ENCODE measurements at places on chromosomes 12 and 14.

DNA sequence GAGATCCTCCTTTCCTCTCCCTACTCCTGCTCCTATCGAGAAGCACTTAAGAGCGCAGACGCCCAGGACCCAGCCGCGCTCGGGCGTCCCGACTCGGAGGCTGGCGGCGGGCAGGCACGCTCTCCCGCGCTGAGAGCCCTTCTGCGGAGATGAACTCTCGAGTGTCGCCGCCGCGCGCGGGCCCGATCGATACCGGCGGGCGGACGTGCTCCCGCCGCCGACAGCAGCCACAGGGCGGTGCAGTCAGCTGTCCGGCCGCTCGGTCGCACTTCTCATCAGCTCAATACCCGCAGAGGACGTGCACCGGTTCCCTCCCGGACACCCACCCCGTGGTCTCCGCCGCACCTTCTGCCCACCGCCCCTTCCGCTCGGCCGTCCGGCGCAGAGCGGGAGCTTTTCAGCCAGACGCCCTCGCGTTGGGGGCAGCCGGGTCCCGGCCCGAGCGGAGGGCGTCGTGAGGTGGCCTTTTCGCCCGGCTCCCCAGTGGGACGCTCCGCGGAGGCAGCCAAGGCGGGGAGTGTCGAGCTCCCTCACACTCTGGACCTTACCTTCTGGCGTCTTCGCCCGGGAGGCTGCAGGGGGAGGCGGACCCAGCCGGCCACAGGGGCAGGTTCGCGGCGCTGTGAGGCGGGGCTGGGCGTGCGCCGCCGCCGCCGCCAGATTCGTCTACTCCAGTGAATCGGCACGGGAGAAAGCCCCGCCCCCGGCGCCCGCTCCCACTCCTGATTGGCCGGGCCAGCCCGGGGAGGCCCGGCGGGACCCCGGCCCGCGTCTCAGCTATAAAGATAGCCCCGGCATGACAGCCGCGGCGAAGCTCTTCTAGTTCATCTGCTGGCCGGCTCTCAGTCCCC is at the start of gene INSM2:
INSM2 (plus strand) TSS at position 808 of the 851 bp plus-strand sequence. CDS start 89 bp downstream, outside the sequence.
- DNase-seq, result peak; percentile 87

- no peak for DNase-seq
These were observed 89.4 kb downstream of the UNC79 start for GRCh38 chr14:93520053-93520607.

GRCh38 chr14:104113631-104114420 is 24.6 kb upstream of the KIF26A start:
- DNase-seq, result no peak

DNA sequence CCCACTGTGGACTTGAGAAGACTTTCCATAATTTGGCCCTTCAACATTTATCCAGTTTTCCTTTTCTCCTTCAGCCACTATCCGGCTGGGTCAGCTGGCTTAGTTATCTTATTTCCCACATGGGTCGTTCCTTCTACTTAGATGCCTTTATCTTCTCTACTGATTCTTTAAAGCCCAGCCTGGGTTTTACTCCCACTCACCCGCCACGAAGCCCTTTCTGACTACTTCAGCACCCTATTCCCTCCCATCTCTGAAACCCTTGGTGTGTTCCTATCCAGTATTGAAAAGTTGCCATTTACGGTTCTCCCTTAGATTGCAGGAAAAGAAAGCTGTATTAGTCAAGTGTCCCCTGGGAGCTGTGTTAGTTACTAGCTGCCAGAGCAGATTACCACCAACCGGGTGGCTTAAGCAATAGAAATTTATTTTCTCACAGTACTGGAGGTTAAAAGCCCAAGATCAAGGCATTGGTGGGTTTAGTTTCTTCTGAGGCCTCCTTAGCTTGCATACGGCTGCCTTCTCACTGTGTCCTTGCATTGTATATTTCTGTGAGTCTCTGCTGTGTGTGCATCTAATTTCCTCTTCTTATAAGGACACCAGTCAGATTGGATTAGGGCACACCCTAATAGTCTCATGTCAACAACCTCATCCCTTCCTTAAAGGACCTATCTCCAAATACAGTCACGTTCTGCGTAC is 105.5 kb downstream of the GPATCH2L start:
- DNase-seq, result no peak

GRCh38 chr14:56136571-56137452 is 18.6 kb downstream of the PELI2 start:
- no peak for DNase-seq

DNA sequence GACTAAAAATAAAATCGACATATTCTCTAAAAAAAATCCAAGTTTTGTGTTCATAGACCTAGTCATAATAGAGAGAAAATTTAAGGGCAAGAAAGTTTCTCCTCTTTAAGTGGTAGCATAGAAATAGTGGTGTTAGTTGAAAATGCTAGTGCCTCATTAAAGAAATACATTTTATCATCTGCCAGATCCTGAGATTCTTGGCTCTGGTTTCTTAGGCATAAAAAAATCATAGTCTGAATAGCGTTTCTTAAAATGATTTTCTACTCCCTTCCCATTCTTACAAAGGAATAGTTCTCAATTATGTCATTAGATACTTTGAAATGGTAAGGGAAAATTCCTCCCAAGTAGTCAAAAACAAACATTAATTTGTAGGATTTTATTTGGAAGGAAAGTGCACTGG is 212.8 kb downstream of the NELL2 start:
- DNase-seq, result no peak

GRCh38 chr14:96105926-96106441 is 66.8 kb downstream of the C14orf132 start:
- DNase-seq, result no peak

DNA sequence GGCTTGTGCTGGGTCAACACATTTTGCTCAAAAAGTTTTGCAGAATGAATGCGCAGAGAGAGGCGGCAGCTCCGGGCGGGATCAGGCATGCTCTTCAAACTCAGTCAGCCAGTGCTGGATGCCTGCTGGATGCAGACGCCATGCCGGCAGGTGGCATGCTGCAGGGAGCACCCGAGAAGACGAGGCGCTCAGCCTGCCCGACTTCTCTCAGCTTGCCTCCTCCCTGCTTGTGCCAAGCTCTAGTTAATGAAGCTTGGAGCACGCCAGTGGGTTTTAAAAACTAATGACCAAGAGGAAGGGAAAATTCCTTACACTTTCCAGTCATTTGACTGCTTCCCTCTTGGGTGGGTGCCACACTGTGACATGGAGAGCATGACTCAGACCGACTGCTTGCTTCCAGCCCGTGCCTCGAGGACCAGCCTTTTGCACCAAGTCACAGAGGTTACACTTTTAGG is 39.8 kb downstream of the SLC24A4 start:
- DNase-seq, result no peak

GRCh38 chr12:31740628-31741027 is 11.8 kb upstream of the AMN1 start:
- no peak for DNase-seq

GRCh38 chr14:38207736-38208617 is at the start of gene SSTR1:
TSS of gene SSTR1 (plus strand) at chr14:38207904. CDS start at chr14:38209390, 1,486 bp downstream.
- DNase-seq, result no peak

GRCh38 chr12:129771238-129771637 is 132.6 kb downstream of the TMEM132D start:
- DNase-seq, result peak; percentile 38

GRCh38 chr12:54970741-54971140 is 13.8 kb downstream of the TESPA1 start:
- no peak for DNase-seq

- no peak for DNase-seq
These were observed 263.2 kb downstream of the RAD51B start for GRCh38 chr14:68082698-68083291.

DNA sequence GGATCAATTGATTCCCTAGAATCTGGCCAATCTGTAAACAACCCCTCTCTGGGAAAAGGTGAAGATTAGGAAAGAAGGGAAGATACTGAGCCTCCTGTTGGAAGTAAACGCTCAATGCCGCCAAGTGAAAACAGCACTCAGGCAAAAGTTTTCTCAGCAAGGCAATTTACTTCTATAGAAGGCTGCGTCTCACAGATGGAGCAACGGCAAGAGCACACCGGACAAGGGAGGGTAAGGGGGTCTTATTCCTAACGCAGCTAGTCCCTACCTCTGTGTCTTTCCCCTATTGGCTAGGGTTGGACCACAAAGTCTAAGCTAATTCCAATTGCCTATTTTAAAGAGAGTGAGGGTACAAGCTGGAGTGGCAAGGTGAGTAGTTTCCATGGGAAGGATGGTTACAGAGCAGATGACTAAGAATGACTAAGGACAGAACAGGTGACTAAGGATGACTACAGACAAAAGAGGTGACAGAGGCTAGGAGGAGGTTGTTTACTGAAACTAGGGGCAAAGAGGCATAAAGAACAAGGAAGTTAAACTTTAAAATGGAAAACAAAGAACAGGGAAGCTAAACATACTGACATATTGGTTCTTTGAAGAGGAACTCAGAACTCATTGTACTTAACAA is 5.6 kb upstream of the TTC9 start:
- DNase-seq, result no peak

DNA sequence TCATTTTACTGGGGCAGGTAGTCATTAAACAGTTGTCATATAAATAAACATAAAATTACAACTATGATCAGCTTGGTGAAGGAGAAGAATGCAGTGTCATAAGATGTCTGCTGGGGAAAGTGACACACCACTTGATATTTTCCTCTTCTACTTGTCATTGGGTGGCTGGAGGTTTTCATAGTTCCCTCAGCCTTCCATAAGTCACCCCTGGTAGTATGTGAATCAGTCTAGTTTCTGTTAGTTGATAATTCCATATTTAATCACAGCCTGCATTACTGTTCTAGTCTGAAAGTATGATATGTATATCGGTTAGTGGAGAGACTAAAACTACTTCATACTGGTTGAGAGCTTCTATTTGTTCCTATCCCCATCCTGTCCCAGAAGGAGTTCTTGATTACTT is 38.2 kb downstream of the PLEKHA5 start:
- no peak for DNase-seq

GRCh38 chr14:77955816-77956484 is 156.0 kb downstream of the ADCK1 start:
- no peak for DNase-seq

DNA sequence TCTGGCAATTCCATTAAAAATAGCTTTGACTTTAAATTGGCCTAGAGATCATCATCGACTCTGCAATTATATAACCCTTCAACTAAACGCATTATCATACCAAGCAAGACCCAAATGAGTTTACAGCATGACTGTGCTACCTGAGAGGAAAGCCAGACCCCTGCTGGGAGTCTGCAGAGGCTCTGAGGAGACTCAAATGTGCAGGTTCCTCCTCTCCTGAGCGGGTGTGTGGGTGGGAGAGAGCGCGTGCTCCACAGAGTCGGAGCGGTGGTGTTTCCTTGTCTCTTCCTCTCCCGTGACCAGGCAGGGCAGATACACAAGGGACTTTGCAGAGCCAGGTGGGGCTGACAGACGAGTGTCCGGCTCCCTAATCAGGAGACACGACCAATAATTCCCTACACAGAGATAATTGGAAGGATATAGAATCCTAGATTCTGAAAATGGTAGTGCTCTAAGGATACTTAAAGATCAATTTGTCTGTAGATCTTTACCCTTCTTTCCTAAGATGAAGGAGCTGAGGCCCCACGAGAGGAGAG is 74.1 kb downstream of the SLC8A3 start:
- DNase-seq, result no peak

DNA sequence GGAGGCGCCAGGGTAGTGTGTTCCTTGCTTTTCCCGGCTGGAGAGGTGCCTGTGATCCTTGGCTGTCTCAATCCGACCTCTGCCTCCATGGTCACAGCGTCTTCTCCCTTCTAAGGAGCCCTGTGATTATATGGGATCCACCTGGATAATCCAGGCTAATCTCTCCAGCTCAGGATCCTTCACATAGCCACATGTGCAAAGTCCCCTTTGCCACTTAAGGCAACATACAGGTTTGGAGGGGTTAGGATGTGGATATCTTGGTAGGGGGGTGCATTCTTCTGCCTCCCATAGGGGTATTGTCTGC is 1.2 kb upstream of the HVCN1 start:
- DNase-seq, result no peak

DNA sequence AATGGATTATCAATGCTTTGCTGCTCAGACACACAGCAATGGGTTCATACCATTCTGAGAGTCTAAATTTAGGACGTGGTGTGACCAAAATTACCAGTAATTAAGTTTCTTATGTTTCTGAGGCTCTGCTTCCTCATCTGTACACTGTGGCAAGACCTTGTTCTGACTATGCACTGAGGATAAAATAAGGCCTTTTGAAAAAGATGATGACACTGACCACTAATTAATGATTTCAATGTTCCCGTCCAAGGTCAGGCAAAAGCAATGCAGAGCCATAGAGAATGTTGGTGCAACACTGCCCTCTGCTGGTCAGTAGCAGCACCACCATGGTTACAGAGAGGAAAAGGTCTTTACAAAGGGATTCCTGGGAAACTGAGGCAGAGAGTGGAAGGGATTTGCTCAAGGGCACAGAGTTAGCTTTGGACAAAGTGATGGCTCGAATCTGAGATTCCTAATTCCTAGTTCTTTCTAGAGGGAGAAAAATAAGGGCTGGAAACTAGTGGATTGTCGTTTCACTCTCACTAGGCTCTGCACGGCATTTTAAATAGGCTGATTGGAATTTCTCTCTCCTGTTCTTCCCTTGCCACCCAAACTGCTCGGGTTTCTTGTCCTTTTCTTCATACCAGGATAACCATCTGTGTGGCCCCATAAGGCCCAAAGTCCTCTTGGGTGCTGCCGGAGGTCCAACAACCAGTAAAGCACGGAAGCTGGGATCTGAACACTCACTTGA is 22.3 kb upstream of the P2RX7 start:
- DNase-seq, result peak; percentile 44

DNA sequence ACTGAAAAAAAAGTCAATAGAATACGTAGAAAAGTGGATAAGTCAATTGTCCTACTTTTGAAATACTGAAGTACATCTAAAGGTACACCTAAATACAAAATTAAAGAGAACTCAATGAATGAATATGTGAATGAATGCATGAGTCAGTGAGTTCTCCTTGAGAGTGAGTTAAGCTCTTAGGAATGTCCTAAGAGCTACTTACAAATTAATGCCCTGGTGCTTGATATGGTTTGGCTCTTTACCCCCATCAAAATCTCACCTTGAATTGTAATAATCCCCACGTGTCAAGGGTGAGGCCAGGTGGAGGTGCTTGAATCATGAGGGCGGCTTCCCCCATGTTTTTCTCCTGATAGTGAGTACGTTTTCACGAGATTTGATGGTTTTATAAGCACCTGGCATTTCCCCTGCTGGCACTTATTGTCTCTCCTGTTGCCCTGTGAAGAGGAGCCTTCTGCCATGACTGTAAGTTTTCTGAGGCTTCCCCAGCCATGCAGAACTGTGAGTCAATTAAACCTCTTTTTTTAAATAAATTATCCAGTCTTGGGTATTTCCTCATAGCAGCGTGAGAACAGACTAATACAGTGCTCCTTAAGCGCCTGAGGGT is 192.2 kb upstream of the ARHGAP5 start:
- no peak for DNase-seq

GRCh38 chr12:100797246-100797645 is 2.7 kb downstream of the ANO4 start:
- no peak for DNase-seq

GRCh38 chr12:98697209-98697608 is 52.1 kb downstream of the APAF1 start:
- DNase-seq, result no peak

- DNase-seq, result no peak
These were observed 72.5 kb upstream of the MYF6 start for GRCh38 chr12:80634903-80635302.

- no peak for DNase-seq
These were observed 36.1 kb upstream of the BDKRB2 start for GRCh38 chr14:96168581-96168980.

Data from NCI-H1436 (cell line).